ENCODE measurements at places on chromosomes 3 and 15.

- no peak for DNase-seq
Observed at GRCh38 chr3:107775974-107776373, 253.2 kb downstream of the BBX start.

GRCh38 chr3:171281256-171281992 lies 178.8 kb downstream of the TNIK start:
- DNase-seq = no peak

- DNase-seq = peak; percentile 37
Observed at GRCh38 chr3:36447061-36447460, 66.8 kb downstream of the STAC start.

DNA sequence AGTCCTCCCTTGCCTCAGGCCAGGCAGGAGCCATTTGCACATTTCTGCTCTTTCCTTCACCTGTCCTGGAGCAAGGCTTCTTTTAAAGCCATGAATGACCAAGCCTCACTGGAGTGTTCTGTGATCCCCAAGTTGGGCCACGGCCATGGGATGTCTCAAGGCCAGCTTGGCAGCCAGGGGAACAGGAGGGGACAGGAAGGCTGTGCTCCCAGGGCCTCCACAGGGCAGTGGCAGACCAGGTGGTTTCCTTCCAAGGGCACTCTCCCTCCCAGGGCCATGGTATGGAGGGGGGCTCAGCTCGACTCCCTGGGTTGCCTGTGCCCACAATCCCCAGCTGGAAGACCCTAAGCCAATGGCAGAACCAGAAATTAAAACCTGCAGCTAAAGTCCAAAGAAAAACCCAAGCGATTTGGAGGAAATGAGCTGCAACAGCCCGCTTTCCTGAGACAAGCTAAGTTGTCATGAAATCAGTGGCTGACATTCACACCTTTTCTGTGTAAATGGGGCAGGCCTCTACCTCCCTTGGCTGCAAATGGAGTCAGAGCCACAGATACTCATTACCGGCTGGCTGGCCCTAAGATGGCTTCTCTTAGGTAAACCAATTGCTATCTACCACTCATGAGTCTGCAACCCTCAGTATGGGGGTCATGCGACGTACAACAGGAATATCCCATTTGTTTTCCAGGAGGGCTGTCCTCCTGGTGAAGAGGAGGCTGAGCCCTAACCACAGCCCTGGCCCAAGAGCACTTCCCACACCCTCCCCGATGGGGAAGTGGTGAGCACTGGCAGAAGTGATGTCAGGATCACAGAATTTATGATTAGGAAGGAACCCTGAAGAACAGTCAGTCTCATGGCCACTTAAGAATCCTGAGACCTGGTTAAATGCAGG lies 83.3 kb downstream of the SNRK start:
- DNase-seq = no peak

GRCh38 chr15:60222404-60222803 lies 175.4 kb downstream of the ANXA2 start:
- no peak for DNase-seq

GRCh38 chr3:38446085-38446686 lies 7.5 kb upstream of the ACVR2B start:
- no peak for DNase-seq

GRCh38 chr15:29134239-29134638 lies 135.4 kb downstream of the NSMCE3 start:
- no peak for DNase-seq

- DNase-seq = no peak
Observed at GRCh38 chr3:4935347-4935746, 43.9 kb upstream of the BHLHE40 start.

- DNase-seq = peak; percentile 66
Observed at GRCh38 chr3:74614107-74614967, at the start of gene CNTN3. TSS of gene CNTN3 (minus strand) at chr3:74614659. CDS start at chr3:74521112, 93,547 bp downstream.

DNA sequence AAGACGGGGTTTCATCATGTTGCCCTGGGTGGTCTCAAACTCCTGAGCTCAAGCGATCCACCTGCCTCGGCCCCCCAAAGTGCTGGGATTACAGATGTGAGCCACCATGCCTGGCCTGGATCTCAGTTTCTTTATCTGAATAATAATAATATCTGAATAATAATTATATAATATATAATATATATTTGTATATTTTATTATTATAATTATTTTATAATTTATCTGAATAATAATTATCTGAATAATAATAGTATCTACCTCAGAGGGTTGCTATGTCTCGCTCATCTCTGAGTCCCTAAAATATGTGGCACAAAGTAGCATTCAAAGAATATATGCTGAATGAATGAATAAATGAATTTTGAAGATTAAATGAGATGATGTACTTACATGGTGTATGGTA lies 44.8 kb downstream of the TMEM40 start:
- no peak for DNase-seq

DNA sequence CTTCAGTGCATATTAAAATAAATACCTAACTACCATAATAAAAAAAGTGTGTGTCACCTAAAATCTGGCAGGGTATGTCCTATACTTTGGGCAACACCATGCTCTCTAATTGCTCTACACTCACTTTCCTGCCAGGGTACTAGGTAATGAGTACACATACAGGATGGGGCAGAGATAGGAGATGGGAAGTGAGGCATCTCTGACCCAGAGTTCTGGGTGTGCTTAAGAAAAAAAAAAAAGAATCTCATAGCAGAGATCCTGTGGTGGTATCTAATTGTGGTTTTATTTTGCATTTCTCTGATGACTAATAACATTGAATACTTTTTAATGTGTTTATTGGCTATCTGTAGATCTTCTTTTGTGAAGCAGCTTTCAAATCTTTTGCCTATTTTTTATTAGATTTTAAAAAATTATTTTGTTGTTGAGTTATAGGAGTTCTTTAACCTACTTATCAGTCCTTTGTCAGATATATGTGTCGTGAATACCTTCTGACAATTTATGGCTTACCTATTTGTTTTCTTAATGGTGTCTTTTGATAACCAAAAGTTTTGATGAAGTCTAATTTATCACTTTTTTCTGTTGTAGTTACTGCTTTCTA lies 48.0 kb downstream of the EEFSEC start:
- peak; percentile 18 for DNase-seq

DNA sequence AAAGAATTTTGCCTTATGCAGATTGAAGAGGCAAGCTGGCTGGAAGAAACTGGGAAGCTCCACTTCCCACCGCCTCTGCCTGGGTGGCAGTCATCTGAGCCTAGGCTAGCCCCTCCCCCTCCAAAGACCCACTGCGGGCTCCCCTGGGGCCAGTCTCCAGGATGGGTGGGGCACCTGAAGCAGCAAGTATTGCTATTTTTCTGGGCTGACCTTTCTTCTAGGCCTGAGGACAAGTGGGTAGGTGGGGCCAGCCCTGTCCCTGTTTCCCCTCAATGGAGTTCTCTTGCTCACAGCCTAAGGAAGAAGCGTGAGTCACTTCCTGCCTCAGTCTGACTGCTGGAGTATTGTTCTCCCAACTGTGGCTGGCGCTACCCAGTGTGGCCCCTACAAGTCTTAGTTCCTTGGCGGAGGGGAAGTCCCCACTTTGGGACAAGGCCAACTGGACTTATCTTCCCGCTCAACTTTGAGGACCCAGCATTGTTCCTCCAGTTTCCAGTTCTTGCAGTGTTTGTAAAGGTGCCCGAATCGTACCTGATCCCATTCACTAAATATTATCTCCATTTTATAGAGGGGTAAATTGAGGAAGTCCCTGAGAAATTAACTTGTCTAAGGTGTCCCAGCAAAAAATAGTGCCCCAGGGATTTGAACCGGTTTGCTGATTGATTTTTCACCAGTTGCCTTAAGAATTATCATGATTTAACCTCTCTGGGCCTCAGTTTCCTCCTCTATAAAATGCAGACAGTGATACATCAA lies 1.4 kb downstream of the FURIN start:
- DNase-seq = peak; percentile 86

- DNase-seq = no peak
Observed at GRCh38 chr3:185555101-185555501, 2.7 kb upstream of the LIPH start.

DNA sequence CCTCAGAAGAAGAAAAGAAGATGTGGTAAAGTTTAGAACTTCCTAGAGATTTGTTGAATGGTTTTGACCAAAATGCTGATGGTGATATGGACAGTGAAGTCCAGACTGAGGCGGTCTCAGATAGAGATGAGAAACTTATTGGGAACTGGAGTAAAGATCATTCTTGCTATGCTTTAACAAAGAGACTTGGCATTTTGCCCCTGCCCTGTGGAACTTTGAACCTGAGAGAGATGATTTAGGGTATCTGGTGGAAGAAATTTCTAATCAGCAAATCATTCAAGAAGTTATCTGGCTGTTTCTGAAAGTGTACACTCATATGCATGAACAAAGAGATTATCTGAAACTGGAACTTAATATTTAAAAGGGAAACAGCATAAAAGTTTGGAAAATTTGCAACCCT lies 505.2 kb downstream of the NSUN3 start:
- DNase-seq = no peak

- DNase-seq = no peak
Observed at GRCh38 chr15:51443282-51443914, 101.9 kb downstream of the GLDN start.

- no peak for DNase-seq
Observed at GRCh38 chr3:111615880-111616279, 20.7 kb upstream of the ZBED2 start.

DNA sequence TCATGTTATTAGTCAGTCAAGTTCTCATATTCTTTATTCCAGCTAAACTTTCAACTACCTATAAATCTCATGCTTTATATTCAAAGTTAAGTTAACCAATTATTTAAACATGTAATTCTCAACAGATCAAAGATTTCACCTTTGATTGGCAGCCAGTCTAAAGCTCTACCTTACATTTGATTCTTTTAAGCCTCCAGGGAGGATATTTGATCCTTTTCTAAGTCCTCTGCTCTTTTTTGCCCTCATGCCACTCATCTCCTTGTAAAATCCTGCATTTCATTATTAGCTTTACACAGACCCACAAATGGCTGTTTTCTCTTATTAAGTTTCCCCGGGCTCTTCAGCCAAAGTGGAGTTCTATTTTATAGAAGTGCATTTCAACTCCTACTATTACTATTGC lies 134.1 kb downstream of the NLGN1 start:
- DNase-seq = no peak

DNA sequence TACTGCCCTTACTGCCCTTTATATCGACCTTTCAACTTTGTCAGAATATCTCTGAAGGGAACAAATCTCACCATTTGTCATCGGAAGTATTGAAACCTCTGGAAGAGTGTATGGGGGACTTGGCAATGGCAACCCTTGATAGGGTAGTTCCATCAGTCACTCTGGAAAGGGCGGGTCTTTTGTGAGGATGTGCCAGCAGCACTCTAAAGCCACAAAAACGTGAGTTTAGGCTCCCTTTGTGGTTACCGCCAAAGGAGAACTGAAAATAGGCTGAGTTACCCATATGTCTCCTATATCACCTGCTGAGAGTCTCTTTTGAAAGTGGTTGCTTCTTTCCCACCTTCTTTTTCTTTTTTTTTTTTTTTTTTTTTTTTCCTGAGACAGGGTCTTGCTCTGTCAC lies 296.8 kb upstream of the CHRM5 start:
- no peak for DNase-seq

GRCh38 chr3:18716821-18717220 lies 291.7 kb upstream of the SATB1 start:
- no peak for DNase-seq

DNA sequence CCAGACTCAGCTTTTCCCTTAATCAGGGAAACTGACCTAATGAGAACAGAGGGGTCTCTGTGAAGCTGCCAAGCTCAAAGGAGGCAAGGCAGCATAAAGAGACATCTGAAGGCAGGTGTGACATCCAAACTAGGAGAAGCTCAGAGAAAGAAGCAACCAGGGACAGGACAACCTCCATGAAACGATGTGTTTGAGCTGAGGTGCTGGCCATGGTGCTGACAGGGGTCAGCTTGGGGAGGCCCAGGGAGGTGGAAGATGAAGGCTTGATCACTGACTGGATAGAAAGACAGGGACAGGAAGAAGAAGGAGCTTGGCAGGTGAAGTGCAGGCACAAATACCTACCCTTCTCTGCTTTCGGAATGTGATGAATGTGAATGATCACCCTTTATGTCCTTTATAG lies 179.5 kb upstream of the NSMCE3 start:
- DNase-seq = peak; percentile 33

- DNase-seq = no peak
Observed at GRCh38 chr3:76043746-76044145, 258.4 kb upstream of the ZNF717 start.

- no peak for DNase-seq
Observed at GRCh38 chr15:100602823-100603393, 519 bp downstream of the ASB7 start.

GRCh38 chr3:1945698-1946097 lies 153.0 kb upstream of the CNTN4 start:
- no peak for DNase-seq

GRCh38 chr3:23108451-23109057 lies 94.6 kb upstream of the UBE2E2 start:
- no peak for DNase-seq

DNA sequence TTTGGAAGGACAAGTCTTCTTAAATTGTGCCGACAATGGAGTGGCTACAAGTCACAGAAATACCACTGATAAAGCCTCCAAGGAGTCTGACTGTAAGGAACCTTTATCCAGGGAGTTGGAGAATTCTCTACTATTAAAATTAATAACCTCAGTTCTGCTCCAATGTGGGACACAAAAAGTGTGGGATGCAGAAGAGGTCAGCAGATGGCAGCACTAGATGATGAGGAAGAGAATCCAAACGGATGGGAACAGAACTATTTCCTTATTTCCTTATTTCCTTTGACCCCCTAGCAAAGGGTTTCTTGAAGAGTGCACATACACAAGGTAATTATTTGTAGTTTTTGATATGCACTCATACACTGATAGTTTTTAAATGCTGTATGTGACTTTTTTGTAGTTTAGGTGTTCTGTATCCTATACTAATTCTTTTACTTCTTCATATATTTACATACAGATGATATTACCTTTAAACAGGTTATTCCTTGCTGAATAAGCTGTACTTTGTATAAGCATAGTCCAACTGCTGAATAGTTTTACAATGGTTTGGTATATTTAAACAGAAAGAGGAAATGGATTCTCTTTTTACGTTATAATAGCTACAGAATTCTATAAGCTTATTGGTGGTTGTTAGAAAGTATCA lies 25.6 kb upstream of the NLGN1 start:
- peak; percentile 38 for DNase-seq

- peak; percentile 19 for DNase-seq
Observed at GRCh38 chr3:117606866-117607265, 897.3 kb downstream of the TUSC7 start.

GRCh38 chr3:141030296-141030695 lies 20.9 kb upstream of the SPSB4 start:
- no peak for DNase-seq
